ENCODE measurements at places on chromosomes 3 and 15.

DNA sequence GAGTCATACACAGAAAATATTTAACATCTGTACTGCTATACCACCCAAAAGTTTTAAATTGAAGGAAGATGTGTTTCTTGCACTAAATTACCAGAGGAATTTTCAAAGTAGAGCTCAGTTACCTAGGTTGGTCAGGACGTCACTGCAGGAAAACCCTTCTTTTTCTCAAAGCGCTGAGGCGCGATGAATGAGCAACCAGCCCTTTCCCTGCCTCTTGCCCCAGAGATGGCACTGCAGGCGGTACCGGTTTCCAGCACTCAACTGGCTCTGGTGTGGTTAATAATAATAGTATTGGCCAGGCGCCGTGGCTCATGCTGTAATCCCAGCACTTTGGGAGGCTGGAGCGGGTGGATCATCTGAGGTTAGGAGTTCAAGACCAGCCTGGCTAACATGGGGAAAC, 49.3 kb downstream of the HES1 start:
- no peak for DNase-seq

DNA sequence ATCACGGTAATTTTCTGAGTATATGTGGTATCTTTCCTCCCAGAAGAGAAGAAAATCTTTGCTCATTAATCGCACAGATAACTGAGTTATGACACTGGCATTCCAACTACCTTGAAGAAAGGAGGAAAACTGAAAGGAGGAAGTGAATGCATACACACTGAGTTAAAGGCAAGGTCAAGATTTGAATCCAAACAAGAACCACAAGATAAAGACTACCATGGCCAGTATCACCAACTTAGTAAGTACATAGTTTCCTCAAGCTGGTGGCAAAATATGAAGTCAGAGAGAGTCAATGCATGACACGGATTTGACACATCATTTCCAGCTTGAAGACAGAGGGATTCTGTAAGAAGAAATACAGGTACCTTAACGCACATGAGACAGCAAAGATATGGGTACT, 287.5 kb downstream of the ULK4 start:
- no peak for DNase-seq

DNA sequence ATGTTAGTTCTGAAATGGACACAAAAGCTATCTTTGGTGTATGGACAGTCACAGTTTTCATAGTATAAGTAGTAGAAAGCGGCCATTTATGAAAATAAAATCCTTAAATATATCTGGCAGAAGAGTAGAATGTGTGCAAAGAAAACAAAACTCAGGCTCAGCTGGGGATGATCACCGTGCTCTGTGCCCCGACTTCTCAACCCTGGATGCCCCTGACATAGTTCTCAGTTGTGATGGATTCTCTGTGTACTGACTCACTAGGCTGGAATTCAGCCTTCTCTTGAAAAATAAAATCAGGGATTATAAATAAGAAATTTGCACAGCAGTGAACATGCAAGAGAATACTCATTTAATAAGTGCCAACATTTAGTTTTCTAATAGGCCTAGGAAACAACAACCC, 925.1 kb upstream of the NR2F2 start:
- no peak for DNase-seq

DNA sequence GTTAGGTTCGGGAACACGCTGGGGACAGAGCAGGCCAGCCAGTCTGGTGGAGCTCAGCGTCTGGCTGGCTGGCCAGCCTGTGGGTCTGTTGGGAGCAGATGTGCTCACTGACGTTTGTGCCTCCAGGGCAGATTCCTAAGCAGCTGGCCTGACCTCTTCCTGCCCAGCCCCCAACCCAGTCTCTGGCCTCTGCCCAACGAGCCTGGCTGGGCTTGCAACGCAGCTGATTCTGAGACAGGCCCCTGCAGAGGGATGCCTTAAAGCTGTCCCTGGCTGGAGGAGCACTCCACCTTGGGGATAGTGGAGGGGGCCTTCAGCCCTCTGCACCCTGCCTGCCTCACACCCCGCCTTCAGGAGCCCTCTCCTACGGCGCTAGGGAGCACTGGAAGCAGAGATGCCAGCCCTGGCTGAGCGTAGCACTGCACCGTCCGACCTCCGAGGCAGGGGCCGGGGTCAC, 46.0 kb downstream of the KLF13 start:
- peak; percentile 28 for DNase-seq

- peak; percentile 43 for DNase-seq
Measured at GRCh38 chr3:108662142-108662738, 72.7 kb downstream of the DZIP3 start.

DNA sequence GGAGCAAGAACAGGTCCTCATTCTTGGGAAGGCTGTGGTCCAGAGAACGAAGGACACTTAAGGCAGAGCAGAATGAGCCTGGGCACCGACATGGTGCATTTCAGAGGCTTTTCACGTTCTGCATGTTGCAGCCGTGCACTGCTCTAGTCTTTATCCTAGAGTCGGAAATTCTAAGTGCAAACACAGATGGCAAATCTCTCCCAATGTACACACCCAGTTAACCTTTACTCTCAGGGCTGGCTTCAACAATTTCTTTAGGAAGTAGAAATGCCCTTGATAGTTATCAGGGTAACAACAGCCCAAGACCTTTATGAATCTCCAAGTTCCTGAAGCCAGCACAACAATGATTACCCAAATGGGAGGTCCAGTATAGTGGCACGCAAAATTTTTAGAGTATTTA, 39.1 kb upstream of the LRTM1 start:
- no peak for DNase-seq
